Stimulated activated naive CD8-positive, alpha-beta T cell treated with anti-CD3 and anti-CD28 coated beads, Interleukin-15, amount 100 ng/mL, for 72 hours (primary cell): ENCODE measurements at places on chromosomes 2 and 18.

DNA sequence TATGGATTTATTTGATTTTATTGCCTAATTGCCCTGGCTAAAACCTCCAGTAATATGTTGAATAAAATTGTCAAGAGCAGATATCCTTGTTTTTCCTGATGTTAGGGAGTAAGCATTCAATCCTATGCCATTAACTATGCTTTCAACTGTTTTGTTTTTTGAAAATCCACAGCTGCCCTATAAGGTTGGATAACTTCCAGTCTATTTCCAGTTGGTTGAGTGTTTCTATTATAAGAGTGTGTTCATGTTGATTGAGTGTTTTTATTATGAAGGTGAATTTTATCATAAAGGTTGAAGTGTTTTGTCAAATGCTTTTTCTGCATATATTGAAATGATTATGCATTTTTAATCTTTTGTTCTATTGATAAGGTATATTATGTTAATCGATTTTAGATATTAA, 149.9 kb upstream of the SCN7A start:
- no peak for DNase-seq

GRCh38 chr2:109604597-109604996, 9.2 kb downstream of the SEPTIN10 start:
- DNase-seq, result no peak

- peak; percentile 8 for DNase-seq
These were observed 1848.6 kb upstream of the CELF4 start for GRCh38 chr18:39414009-39414700.

GRCh38 chr2:57892920-57893319, 153.7 kb upstream of the VRK2 start:
- DNase-seq, result no peak

DNA sequence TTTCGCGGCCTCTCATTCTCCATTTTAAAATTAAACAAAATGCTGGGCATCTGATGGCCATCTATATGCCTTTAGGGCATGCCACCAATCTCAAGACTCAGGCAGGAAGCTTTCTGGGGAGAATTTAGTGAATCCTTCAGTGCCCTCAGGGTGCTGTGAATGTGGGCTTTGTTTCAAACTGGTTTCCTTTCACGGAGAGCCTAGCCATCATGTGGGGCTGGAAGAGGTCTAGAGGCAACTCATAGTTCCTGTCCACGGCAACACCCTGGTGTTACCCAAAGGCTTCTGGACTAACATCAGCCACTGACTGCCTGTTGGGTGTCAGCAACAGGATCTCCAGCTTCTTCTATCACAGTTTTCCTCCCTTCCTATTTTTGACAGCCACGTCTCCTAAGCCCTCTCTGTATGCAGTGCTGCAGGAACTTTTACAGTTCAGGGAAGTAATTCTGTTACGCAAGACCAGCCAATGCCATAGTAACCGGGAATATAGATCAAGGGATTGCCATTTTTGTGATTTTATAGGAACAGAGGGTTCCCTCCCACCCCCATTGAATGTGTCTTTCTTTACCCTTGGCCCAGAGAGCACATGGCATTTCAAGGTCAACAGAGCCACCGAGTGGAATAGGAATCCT, 7.9 kb upstream of the WDR33 start:
- DNase-seq, result no peak

GRCh38 chr2:69026026-69026425, 13.0 kb downstream of the ANTXR1 start:
- peak; percentile 48 for DNase-seq

DNA sequence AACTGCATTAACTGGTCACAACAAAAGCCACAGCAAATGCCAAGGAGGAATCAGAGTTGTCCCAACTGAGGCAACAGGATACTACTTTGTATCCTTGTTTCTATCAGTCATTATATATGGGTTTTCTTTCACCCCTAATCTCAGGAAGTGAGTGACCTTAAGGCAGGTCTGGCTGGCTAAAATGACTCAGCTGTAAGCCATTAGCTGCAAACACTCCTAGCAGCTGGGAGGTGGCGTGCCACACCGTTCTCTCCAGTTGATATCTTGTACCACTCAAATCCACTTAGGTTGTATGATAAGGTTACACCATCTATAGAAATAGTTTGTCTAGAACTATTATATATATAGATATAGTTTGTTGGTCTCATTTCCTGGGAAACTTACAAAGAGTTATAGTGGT, 171.1 kb upstream of the MC4R start:
- DNase-seq, result no peak

- DNase-seq, result peak; percentile 56
These were observed 7.6 kb downstream of the ZFP36L2 start for GRCh38 chr2:43218702-43219382.

GRCh38 chr2:2744107-2744506, 413.0 kb upstream of the MYT1L start:
- no peak for DNase-seq

- DNase-seq, result no peak
These were observed 1.5 kb downstream of the CTDSP1 start for GRCh38 chr2:218400930-218401881.

GRCh38 chr18:22964722-22965121, 31.6 kb downstream of the RBBP8 start:
- DNase-seq, result no peak

DNA sequence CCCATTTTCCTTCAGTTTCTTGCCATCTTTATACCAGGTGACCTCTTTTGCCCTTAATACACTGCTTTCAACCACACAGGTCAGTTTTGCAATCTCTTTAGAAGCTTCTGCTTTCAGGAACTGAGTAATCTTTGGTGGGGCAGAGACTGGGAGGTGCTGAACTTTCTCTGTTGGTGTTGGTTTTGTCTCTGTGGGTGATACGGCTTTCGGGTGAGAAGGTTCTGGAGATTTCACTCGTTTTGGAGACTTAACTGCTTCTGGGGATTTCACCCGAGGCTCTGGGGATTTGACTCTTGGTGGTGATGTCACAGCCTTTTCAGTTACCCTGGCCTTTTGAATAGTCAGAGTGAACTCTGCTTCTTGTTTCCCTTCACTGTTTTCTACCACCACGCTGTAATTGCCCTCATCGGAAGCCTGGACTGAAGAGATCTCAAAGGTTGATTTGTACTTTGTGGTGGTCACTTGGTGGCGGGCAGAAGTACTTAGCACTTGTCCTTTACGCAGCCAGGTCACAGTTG, 50.4 kb downstream of the PLEKHA3 start:
- peak; percentile 28 for DNase-seq

DNA sequence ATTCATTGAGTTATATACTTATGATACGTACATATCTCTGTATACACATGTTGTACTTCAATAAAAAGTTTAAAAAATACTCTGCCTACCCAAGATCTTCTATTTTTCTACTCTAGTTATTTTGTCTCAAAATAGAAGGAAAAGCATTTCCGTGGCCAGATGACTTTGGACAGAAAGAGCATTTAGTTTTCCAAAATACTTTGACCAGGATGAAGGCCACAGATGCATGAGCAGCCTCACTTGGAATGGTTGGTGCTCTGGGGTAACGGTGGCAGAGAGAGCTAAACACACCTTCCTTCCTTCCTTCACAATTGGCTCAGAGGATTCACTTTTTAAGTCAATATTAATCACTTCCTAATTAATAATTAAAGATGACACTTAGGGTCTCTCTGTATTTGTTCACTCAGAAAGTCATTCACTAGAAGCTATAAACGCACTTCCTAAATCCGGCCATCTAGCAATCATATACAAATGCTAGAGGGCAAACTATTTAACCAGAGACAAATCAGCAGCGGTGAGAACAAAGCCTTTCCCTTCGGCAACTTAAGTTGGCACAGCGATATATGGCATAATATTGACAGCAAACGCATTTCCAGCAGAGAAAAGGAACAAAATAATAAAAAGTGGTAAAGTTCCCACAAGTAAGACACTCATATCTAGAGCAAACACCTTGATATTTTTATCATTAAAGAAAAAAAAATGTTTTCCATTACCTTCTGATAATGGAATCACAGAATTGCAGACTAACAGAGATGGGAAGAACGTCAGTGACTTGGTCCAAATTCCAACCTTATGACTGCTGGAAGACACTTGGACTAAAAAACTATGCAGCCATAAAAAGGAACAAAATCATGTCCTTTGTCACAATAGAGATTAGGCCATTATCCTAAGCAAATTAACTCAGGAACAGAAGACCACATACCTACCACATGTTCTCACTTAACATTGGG, 55.9 kb upstream of the NARS1 start:
- no peak for DNase-seq

GRCh38 chr2:168076731-168077130, 170.7 kb downstream of the STK39 start:
- no peak for DNase-seq

GRCh38 chr18:9209279-9209678, 72.7 kb downstream of the ANKRD12 start:
- DNase-seq, result no peak

DNA sequence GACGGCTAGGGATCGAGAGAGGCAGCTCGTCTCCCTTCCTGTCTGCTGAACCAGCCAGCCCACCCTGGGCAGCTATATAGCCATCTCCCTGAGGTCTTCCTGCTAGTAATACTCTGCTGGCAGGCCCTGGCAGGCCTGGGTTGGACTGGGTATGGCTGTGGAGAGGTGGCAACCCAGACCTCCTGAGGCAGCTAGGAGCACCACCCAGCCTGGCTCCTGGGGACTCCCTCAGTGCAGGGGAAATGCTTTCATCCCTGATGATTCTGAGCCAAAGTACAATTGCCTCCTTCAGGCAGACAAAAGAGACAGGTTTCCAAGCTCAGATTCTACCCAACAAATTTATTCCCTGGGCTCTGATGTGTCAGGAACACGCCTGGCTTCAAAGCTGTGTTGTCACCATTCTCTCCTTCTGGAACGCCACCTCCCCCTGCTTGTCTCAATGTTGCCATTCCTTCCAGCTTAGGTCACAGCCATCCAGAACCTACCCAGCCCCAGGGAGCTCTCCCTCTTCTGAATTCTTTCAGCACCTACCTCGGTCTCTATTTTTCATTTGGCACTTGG, 4.7 kb upstream of the DNAJB2 start:
- no peak for DNase-seq

DNA sequence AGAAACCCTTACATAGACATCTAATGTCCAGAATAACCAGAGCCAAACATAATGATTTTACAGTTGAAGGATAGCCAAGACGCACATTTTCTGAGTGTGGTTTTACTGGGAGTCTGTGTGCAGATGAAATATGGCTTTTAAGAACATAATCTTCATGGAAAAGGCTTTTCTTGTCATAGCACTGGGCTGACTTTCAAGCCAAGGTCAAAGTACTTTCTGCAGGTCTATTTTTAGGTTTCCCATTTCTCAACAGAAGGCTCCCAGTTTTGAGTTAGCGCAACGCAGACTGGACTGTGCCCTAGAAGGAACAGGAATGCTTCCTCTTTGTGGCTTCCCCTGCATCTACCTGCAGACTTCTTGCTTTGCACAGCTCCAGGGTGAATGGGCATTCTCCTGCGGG, 92.3 kb upstream of the UPP2 start:
- no peak for DNase-seq

GRCh38 chr2:85468704-85469349, 50.3 kb downstream of the SH2D6 start:
- DNase-seq, result no peak

- DNase-seq, result no peak
These were observed 16.0 kb downstream of the TET3 start for GRCh38 chr2:74000666-74001065.

DNA sequence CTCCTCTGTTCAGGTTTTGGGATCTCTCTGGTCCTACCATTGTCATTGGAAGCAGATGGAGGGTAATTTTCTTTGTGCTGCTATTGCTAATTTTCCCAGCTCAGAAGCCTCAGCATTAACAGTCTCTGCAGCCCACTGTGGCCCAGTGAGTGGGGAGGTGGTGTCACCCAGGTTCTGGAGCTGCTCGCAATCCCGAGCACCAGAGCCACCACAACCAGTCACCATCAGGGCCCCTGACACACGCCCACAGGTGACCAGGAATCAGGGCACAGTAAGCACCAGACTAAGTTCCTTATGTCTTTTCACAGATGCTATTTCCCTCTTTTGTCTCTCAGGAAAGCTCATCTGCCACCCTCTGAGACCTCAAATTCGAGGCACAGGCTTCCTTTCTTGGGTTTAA, 87.9 kb downstream of the SEPTIN10 start:
- DNase-seq, result no peak

DNA sequence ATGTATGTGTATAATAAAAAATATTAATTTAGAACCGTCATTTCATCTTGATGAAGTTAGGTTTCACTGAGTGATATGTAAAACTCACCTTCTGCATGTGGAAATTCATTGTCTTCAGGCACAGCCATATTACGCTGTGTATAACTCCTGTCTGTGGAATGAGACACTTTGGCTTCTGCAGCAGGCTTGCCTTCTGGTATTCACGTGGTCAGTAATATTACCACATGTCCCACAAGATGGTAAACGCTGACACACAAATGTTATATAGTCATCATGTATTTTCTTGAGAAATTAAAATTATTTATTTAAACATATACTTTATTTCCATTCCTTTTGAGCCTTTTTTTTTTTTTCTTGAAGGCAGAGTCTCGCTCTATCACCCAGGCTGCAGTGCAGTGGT, 25.1 kb upstream of the AAK1 start:
- DNase-seq, result no peak
